ENCODE measurements at places on chromosomes 4 and X. TPM values are rescaled to one million over a fixed set of nuclear protein-coding genes. Genes with fewer than 3 reads are reported as not detected.

The F9 gene
- total RNA-seq = not detected

The COX7B2 gene
- not detected for total RNA-seq

The HOPX gene
- total RNA-seq = 7.5 TPM

The RTL9 gene
- not detected for total RNA-seq

The TENM3 gene
- 26.0 TPM for total RNA-seq
